A673 (cell line): ENCODE measurements at places on chromosomes 6 and 20.

DNA sequence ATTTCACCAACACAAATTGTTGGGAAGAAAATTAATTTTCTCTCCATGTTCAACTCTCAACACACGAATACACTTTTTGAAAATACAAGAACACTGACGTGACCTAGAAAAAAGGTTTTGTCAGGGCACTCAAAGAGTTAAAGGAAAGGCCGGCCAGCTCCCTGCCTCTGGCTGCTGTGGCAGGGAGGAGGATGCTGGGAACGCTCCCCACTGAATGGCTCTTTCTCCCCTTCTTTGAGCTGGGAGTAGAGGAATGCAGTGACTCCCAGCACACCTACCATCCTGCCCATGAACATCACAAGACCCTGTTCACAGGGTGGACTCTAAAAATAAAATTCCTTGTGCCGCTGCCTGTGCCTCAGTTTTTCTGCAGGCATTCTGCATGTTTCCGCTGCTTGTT, 47.0 kb downstream of the MAP3K5 start:
- no peak overlapping the region for H3K4me3 ChIP-seq
- no peaks in the 10 kb centered on the region for H3K27me3 ChIP-seq
- no peaks in the 10 kb centered on the region for H3K36me3 ChIP-seq

GRCh38 chr20:17612287-17612991, 42.6 kb downstream of the DSTN start:
- peaks cover 11% of the 10 kb centered on the region for H3K4me1 ChIP-seq
- no peak overlapping the region for H3K4me3 ChIP-seq
- peak overlapping the region; percentile 47 for H3K27ac ChIP-seq
- H3K36me3 ChIP-seq, result peaks cover 9% of the 10 kb centered on the region
- no peak for DNase-seq

GRCh38 chr6:40387127-40387870, 199.9 kb downstream of the LRFN2 start:
- H3K27me3 ChIP-seq, result no peaks in the 10 kb centered on the region
- no peaks in the 10 kb centered on the region for H3K36me3 ChIP-seq
- H3K4me3 ChIP-seq, result no peak overlapping the region
- no peak for DNase-seq

DNA sequence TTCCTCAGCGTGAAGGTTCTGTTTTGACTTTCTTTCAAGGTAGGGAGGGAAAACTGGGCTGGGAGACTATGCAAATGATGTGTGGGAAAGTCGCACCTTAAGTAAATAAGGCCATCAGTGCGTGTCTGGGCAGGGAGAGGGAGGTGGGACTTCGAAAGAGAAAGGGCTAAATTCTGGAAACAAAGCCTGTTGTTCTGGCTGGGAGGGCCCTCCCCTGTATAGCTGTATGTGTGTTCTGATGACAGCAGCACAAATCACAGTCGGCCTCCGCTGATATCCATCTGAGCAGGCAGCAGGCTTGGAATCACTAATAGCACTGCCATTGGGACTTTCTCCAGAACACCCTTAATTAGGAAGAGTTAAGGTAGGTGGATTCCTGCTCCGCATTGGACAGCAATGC, 19.2 kb downstream of the JAG1 start:
- no peak overlapping the region for H3K4me3 ChIP-seq
- peaks cover 62% of the 10 kb centered on the region for H3K36me3 ChIP-seq
- H3K27ac ChIP-seq, result no peak overlapping the region
- H3K4me1 ChIP-seq, result peaks cover 47% of the 10 kb centered on the region
